ENCODE measurements at places on chromosomes 16 and 17. TPM values are rescaled to one million over a fixed set of nuclear protein-coding genes. Genes with fewer than 3 reads are reported as not detected.

GAST gene
- total RNA-seq = not detected

CES5A gene
- not detected for total RNA-seq

HBM gene
- total RNA-seq = not detected

SSTR5 gene
- not detected for total RNA-seq

ASB16 gene
- 0.17 TPM for total RNA-seq

PPP1R1B gene
- 0.26 TPM for total RNA-seq

DHODH gene
- total RNA-seq = 2.8 TPM

KRT12 gene
- total RNA-seq = not detected

CDRT15 gene
- total RNA-seq = not detected

All from fibroblast of lung (primary cell).